Ammon's horn (tissue), 1 donor: ENCODE measurements at places on chromosomes 1 and 21.

GRCh38 chr1:221309723-221310122 is 430.5 kb downstream of the HLX start:
- DNase-seq, result no peak

- DNase-seq, result no peak
Measured at GRCh38 chr1:234604495-234605398, 5.2 kb downstream of the IRF2BP2 start.

DNA sequence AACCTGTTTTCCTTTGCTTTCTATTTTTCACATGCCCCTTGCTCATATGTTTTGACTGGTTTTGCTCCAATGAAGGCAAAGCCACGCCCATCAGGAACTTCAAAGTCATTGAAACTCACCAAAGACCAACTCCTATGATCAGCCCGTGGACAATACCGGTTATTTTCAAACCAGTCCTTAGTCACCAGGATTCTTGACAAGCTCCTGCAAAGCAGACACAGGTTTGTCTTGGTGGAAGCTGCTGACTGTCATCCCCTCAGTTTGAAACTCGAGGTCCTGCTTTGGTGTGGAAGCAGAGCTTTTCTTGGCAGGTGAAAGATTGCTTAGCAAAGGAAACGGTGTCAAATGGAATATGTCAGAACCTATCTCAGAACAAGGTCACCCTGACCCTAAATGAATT is 384.7 kb upstream of the CXADR start:
- no peak for DNase-seq

DNA sequence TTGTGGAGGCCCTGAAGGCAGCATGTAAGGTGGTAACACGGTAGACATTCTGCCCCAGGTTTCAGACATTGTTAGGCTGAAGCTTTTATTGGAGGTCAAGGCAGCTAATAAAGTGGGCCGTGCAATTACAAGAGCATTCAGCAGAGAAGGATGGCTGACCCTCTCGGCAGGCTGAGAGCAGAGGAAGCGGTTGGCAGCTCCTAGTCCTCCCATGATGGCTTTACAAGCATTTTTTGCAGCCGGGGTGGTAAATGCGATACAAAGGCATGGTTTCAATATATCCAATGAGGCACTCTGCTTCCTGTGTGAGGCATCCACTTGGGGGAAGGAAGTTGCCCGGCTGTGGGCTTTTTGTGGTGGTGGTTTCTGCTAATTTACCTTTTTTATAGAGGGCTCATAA is 14.6 kb downstream of the KIF26B start:
- no peak for DNase-seq

- no peak for DNase-seq
Measured at GRCh38 chr1:26618561-26618960, 77.3 kb upstream of the ARID1A start.

DNA sequence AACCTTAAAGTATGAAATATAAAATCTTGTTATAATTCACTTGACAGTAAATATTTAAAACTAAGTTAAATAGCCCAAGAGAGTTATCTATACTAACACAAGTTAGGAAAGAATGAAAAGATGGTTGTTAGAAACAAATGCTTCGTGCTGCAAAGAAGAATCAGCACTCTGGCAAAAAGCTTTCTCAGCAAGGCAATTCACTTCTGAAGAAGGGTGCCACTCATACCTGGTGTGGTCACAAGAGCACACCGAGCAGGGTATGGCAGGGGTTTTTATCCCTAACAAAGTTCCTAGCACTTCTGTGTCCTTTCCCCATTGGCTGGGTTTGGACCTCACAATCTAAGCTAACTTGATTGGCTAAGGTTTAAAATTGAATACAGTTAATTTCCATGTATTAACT is 121.0 kb downstream of the MAGI3 start:
- DNase-seq, result no peak

DNA sequence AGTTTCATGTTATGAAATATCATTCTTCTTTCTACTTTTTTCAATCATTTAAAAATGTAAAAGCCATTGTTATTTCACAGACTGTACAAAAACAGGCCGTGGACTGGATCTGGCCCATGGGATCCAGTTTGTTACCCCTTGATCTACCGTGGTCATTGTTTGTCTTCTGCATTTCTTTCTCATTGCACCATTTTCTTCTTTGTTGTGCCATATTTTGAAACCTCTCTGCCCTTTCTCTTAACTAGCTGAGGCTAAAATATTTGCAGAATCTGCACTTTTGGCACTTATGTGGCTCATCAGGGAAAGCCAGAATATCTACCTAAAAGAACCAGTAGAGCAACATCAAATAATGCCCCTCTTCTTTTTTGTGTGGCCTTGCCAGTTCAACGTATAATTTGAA is 50.5 kb downstream of the DNAJC6 start:
- no peak for DNase-seq

- no peak for DNase-seq
Measured at GRCh38 chr1:198530953-198531352, 9.5 kb downstream of the ATP6V1G3 start.
